T-cell (primary cell): ENCODE measurements at places on chromosomes 6 and 20. TPM values are rescaled to one million over a fixed set of nuclear protein-coding genes. Genes with fewer than 3 reads are reported as not detected.

ADGRF4 gene
- total RNA-seq, result not detected

COL9A1 gene
- total RNA-seq, result not detected

TCP11 gene
- not detected for total RNA-seq

KCNS1 gene
- not detected for total RNA-seq

ELOVL2 gene
- not detected for total RNA-seq

FAM209B gene
- total RNA-seq, result 2.3 TPM
